ENCODE measurements at places on chromosomes 4 and X.

DNA sequence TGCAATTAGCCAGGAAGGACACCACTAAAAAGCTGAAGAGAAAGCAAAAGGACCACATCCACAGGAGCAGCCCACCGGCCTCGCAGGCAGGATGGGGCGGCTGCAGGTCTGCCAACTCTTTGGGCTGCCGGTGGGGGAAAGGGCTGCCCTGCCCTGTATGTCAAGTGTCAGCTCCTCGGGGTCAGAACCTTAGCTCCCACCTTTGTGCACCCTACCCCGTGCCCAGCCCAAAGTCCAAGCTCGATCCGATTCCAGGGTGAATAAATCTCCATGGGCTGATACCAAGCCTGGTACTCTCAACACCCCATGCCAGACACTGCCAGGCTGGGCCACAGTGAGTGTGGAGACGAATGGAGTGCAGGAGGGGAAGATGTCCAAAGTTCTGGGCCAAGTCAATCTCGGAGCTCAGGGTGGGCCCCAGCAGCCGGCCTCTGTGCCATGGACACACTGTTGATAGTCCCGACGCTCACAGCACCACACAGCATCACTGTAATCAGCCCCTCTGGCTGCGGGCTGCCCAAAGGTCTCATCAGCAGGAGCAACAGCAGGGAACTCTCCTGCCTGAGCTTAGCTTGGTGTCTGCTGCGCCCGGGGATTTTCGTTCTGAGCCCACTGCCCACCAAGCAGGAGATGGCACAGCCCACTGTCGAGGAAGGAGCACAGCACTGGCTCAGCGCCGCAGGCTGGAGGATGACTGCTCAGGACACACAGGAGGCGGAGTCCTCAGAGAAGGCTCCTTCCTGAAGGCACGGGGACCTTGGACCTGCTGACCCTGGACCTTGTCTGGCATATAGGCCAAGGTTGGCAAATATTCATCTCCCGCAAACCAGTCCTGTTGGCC is 84.4 kb downstream of the JAKMIP1 start:
- DNase-seq, result no peak

DNA sequence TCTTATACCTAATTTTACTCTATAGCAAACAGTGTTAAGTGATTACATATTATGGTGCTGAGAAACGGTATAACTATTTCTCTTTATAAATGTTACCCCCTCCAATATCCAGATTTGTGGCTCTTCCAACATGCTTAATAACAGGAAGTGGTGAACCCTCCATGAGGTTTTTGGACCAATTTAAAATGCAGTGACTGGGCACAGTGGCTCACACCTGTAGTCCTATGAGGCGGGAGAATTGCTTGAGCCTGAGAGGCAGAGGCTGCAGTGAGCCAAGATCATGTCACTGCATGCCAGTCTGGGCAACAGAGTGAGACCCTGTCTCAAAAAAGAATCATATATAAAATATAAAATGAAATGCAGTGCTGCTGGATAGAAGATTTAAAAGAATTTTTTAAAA is 137.3 kb downstream of the MGST2 start:
- no peak for DNase-seq

- no peak for DNase-seq
Observed at GRCh38 chr4:168797738-168798375, 212.2 kb downstream of the CBR4 start.

DNA sequence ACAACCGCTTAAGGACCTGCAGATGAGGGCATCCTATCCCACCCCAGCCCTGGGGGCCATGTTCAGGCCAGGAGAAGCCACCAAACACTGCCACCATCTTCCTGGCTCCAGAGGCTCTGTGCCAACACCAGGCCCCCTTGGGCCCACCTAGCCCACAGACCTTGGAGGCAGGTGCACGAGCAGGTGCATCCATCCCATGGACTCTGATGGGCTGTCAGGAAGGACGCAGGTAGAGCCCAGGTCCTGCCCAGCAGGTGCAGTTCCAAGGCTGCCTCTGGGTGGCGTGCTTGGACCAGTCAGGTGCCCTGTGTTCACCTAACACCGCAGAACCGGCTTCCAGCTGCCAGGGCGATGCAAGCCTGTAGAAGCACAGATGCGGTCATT is 22.8 kb upstream of the PDE6B start:
- no peak for DNase-seq

DNA sequence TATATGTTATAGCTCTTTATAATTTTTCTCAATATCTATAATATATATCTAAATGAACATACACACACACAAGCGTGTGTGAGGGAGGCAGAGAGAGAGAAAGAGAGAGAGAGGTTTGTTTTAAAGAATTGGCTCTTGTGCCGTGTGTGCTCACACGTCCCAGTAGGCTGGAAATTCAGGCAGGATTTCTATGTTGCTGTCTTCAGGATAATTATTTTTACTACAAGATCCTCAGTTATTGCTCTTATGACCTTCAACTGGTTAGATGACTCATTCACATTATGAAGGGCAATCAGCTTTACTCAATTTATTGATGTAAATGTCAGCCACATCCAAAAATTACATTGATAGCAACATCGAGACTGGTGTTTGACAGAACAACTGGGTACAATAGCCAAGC is 1520.7 kb upstream of the PCDH7 start:
- no peak for DNase-seq

DNA sequence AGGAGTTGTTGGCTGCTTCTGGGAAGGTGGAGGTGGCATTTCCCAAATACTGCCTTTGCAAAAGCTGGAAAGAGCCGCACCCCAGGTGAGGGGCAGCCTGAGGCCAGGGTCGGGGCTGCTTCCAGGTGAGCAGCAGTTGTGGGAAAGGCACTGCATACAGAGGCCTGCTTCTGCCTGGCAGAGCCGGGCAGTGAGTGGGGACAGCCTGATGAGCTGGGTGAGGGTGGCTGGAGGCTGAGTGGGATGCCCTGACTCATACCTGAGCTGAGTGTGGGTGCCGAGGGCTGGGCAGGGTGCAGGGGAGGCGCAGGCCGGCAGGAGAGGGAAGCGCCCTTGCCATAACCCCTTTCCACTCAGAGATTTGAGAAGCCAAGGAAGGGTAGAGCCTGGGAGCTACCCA is 6.5 kb upstream of the PSAPL1 start:
- DNase-seq, result no peak

GRCh38 chrX:73455171-73455570 is 8.3 kb downstream of the CDX4 start:
- no peak for DNase-seq

- DNase-seq, result no peak
Observed at GRCh38 chr4:7867701-7868435, 71.8 kb downstream of the AFAP1 start.

DNA sequence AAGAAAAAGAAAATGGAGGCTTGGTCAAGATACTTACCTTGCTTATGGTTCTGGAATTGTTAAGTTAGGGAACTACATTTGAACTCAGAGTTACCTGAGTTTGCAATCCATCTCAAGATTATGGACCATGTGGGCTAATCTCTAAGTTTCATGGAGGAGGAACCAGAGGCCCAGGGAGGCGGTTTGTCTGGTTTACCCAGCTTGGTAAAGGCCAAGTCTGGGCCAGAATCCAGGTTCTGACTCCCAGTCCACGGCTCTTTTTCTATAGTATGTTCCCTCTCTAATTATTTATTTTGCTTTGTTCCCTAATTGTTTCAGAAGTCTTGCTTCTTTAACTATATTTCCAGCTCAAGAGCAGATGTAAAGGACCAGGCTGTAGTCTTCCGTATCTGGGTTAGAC is 168.1 kb downstream of the FRAS1 start:
- no peak for DNase-seq

- no peak for DNase-seq
Observed at GRCh38 chr4:152999346-153000075, 63.4 kb downstream of the FHDC1 start.

GRCh38 chr4:72430050-72430449 is 139.0 kb downstream of the ADAMTS3 start:
- no peak for DNase-seq

GRCh38 chr4:68907788-68908700 is 43.6 kb downstream of the UGT2A3 start:
- DNase-seq, result no peak

DNA sequence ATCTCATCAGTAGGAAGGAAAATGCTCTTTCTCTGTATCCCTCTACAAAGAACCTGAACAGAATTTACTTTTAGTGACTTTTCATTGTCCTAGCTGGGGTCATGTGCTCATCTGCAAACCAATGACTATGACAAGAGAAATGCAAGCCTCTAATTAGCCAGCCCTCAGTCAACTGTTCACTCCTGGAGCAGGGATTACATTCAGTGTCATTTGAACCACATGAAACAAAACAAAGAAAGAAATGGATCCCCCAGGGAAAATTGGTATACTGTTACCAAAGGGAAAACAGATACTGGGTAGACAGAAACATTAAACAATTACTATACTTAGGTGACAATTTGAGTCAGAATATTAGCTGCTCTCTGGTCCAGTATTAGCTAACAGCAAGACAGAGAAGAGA is 173.6 kb downstream of the RCHY1 start:
- DNase-seq, result no peak
